D341Med (cell line): ENCODE measurements at places on chromosomes 1 and 21.

DNA sequence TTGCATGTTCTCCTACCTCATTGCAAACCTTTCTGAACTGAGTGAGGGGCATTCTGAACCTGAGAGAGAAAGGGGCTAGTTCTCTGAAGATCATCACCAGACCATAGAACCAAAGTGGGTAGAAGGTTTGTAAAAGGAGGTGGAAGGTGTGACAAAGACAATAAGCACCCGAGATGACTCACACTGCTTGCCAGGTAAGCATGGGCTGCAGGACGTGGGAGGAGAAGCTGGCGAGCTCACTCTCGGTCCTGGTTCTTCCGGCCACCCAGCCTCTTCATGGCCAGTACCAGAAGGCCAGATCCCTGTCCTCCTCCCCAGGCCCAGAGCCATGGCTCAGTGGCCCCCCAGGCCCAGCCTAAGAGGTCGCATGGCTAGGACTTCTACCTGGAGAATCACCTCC lies 128.3 kb downstream of the TMEM53 start:
- no peak for DNase-seq

DNA sequence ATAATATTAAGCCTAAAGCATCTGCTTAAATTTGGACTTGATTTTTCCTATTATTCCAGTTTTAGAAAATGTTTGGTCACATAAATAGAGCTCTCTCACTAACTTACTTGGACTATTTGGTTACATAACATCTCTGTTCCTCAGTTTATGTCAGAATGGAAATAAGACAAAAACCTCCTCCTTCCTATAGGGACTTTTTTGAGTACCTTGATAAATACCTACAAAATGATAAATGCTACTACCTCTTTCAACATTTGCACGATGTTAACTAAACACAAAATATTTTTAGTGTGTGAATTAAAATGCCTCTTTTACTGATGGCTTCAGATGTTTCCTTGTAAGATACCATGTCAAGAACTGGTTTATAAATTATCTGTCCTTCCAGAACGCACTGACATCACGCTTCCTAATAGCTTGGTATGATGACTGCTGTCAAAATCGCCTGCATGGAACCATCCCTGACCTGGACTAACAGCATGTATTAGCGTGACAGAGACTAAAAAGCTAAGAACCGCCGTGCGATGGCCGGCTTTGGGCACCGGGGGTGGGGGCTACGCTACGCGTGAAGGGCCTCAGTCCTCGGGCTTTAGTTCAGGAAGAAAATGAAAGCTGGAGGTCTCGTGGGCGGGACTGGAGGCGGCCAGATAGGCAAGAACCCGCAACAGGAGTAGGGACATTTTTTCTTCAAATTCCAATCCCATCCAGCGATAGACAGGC lies 133.2 kb upstream of the BARHL2 start:
- peak; percentile 42 for DNase-seq

- DNase-seq = no peak
Observed at GRCh38 chr1:200367841-200368534, 41.8 kb downstream of the ZNF281 start.

DNA sequence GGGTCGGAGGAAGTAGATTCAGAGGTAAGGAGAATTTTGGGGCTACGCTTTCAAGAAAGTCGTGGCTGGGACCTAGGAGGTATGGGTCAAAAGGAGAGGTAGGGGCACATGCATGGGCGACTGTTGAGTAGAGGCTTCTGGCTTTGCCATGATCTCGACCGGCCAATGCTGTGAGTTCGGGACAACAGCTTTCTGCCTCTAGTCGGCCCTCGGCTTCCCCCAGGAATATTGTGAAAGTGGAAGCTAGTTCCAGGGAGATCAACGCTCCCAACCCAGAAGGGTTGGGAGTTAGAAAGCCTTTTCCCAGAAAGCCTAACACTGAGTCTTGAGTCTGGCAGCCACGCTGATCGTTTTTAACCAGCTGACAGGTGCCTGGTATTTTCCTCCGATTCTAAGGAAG lies 69.0 kb downstream of the ZNF678 start:
- no peak for DNase-seq

GRCh38 chr1:201141418-201141817 lies 12.9 kb downstream of the TMEM9 start:
- no peak for DNase-seq

GRCh38 chr1:156001662-156002171 lies 19.0 kb downstream of the SSR2 start:
- DNase-seq = peak; percentile 28

- DNase-seq = peak; percentile 65
Observed at GRCh38 chr21:29376556-29376955, 77.8 kb downstream of the BACH1 start.

DNA sequence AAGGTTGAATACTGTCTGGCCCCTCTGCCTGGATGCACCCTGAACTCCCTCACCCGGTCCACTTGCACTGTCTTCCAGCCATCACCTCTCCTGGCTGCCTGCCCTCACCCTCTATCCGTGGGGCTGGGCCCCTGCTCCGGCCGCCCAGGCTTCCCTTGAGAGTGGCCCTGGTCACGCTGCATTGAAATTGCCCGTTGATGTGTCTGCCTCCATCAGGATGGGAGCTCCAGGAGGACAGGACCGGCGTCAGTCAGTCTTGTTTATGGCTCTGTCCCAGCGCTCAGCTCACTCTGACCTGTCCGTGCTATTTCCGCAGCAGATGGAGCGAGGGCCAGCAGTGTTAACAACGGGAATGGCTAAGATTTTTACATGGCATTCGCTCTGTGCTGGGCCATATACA lies 34.9 kb downstream of the FOXO6 start:
- no peak for DNase-seq

DNA sequence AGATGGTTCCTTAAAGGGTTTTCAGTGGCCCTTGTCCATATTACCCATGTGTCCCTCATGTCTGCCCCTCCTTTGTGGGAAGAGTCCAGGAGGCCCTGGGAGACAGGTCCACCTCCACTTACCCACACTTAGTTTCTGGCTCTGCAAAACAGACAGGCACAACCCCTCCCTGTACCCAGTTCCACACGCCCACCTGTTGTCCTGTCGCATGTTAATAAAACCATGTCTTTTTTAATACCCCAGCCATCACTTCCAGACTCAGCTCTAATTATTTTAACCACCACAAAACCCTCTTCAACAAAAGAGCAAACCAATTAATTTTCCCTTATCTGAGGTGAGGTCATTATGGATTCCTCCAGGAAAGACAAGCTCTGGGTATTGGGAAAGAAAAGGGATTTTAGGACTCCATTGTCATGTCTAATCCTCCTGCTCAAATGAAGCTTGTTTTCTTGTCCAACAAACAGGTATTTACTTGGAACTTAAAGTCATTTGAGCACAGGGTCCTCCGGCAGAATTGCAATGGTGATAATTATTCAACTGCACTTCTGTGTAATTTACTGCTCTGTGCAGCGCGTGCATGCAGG lies 68.9 kb downstream of the CCDC185 start:
- DNase-seq = no peak

GRCh38 chr1:117066367-117066766 lies 6.2 kb downstream of the TTF2 start:
- DNase-seq = no peak

- no peak for DNase-seq
Observed at GRCh38 chr1:66633159-66633558, 99.2 kb downstream of the SGIP1 start.

GRCh38 chr21:38261851-38262250 lies 5.1 kb downstream of the KCNJ15 start:
- DNase-seq = no peak

DNA sequence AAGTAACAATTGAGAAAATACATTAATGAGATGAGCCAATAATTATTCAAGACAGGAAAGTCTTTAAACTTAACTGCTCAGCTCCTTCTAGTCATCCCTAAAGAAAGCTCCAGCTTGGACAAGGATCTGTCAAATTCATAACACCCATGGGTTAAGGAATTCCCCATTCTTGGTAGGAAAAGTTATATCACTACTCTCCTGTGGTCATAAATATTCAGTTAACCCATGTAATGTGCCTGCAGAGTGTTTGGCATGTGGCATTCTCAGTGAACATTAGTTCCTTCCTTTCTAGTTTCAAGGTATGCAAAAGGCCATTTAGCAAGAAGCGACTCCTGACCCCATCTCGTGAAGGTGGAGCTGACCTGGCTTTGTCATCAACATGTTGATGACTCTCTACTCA lies 76.7 kb upstream of the VCAM1 start:
- DNase-seq = no peak

- no peak for DNase-seq
Observed at GRCh38 chr1:17039522-17039921, 14.3 kb downstream of the SDHB start.

- no peak for DNase-seq
Observed at GRCh38 chr1:20847611-20848080, 60.5 kb upstream of the HP1BP3 start.

GRCh38 chr1:46547481-46548383 lies 3.7 kb downstream of the KNCN start:
- no peak for DNase-seq
